Activated CD4-positive, alpha-beta T cell treated with anti-CD3 and anti-CD28 coated beads for 36 hours (primary cell): ENCODE measurements at places on chromosomes 1 and 21. TPM values are rescaled to one million over a fixed set of nuclear protein-coding genes. Genes with fewer than 3 reads are reported as not detected.

DNA sequence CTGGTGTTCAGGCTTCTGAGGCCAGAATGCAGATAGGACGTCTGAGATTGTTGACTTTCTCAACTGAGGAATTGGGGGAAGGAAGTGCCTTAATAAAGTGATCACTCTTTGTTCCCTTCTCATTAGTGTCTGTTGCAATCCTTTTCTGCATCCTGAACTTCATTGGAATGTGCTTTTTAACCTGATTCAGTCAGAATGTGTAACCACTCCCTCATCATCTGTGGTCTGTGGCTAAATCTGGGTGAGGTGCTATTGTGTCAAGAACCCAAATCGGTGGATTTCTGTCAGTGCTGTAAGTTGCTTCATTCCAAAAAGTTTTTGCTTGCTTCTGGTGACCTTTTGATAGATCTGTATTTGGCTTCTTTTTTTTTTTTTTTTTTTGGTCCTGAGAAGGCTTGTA lies 38.2 kb downstream of the ARID1A start:
- H3K36me3 ChIP-seq: peaks cover 58% of the 10 kb centered on the region
- no peak overlapping the region for H3K4me3 ChIP-seq
- H3K27me3 ChIP-seq: no peaks in the 10 kb centered on the region
- DNase-seq: peak; percentile 44
- H3K4me1 ChIP-seq: peaks cover 79% of the 10 kb centered on the region
- H3K27ac ChIP-seq: peak overlapping the region; percentile 76

DNA sequence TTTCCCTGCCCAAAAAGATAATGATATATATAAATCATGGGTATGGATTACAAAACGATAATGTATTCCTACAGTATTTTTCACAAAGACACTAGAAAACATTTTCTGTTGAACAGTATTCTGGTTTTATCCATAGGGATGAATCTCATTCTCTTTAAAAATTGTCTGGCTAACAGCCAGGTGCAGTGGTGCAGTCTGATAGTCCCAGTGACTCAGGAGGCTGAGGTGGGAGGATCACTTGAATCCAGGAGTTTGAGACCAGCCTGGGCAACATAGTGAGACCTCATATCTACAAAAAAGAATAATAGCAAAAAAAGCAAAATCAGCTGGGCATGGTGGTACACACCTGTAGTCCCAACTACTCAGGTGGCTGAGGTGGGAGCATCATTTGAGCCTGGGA lies 23.3 kb downstream of the PIP5K1A start:
- H3K27me3 ChIP-seq: no peaks in the 10 kb centered on the region
- H3K4me1 ChIP-seq: peaks cover 5% of the 10 kb centered on the region
- no peak overlapping the region for H3K27ac ChIP-seq
- H3K4me3 ChIP-seq: no peak overlapping the region
- peaks cover 16% of the 10 kb centered on the region for H3K36me3 ChIP-seq
- no peak for DNase-seq

GRCh38 chr1:201573923-201574322 lies 35.0 kb downstream of the NAV1 start:
- H3K36me3 ChIP-seq: peaks cover 3% of the 10 kb centered on the region
- H3K4me3 ChIP-seq: no peak overlapping the region
- peaks cover 9% of the 10 kb centered on the region for H3K4me1 ChIP-seq

DNA sequence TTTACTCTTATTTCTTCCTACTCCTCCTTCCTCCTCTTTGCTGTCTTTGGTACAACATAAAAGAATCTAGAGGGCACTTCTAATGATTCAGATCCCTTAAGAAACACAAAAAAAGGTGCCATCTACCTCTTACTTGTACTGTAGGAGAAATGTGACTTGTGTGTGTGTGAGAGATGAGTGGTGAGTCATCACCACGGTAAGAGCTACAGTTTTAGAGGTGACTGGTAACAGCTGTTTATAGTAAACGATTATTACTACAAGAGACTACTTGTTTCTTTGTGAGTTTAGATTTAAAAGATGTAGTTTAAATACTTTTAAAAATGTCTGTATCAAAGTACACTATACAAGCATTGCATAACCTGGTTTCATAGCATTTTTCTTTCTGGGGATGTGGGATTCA lies 40.4 kb downstream of the SLC35D1 start:
- no peak overlapping the region for H3K4me3 ChIP-seq
- H3K27ac ChIP-seq: peak overlapping the region; percentile 75
- peak; percentile 14 for DNase-seq
- peaks cover 6% of the 10 kb centered on the region for H3K4me1 ChIP-seq
- no peaks in the 10 kb centered on the region for H3K27me3 ChIP-seq

DNA sequence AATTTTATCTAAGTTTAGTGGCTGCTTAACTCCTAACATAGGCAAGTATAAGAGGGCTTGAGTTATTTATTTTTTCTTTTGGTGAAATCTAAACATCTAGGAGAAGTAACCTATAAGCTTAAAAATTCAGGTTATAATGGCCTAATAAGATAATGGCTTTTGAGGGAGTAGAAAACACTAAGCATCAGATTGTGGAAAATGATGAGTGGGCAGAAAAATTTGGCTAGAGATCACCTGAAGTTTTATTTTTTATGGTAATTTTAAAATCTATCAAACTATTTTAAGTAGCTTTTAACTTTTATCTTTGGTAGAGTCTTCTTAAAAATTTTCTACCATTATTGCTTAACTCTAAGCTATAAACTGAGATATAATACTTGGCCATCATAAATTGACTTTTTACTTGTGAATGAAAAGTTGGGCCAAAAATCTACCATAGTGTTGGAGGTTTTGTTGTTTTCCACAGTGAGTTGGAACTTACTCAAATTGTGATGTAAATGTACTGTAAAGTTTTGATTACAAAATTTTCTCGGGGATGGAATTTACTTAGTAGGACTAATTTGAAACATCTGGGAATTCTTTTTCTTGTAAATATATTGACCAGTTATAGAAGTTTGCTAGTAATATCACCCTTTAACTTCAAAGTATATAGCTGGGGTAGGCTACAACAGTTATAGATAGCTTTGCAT lies 63.9 kb downstream of the USP25 start:
- H3K4me3 ChIP-seq: no peak overlapping the region
- no peak for DNase-seq
- H3K36me3 ChIP-seq: peaks cover 20% of the 10 kb centered on the region
- H3K27ac ChIP-seq: no peak overlapping the region
- peaks cover 47% of the 10 kb centered on the region for H3K4me1 ChIP-seq
- H3K27me3 ChIP-seq: no peaks in the 10 kb centered on the region

GRCh38 chr1:88892357-88892877 lies 1.1 kb upstream of the GTF2B start:
- H3K4me3 ChIP-seq: peak overlapping the region; percentile 88
- peaks cover 13% of the 10 kb centered on the region for H3K36me3 ChIP-seq
- peak; percentile 41 for DNase-seq
- H3K4me1 ChIP-seq: peaks cover 30% of the 10 kb centered on the region

GRCh38 chr1:19073311-19074186 lies 117.1 kb upstream of the IFFO2 start:
- no peaks in the 10 kb centered on the region for H3K27me3 ChIP-seq
- peak overlapping the region; percentile 81 for H3K27ac ChIP-seq
- H3K4me3 ChIP-seq: no peak overlapping the region
- DNase-seq: no peak

DNA sequence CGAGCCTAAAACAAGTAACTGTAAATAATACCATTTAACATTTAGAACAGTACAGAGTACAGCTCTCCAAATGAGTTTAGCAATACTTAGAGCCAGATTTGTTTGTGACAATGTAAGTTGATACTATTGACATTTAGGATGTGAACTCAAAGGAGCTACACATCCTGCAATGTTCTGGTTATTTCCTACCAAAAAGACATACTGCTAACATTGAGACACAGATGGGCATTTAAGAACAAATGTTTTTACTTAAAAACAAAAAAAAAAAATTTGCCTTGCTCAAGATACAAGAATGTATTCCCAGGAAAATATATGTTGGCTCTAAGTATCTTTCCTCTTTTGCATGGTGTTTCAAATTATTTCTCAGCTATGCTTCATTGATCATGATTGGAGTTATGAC lies 1464.8 kb upstream of the PRMT6 start:
- no peaks in the 10 kb centered on the region for H3K27me3 ChIP-seq
- DNase-seq: no peak
- H3K36me3 ChIP-seq: no peaks in the 10 kb centered on the region
- H3K4me3 ChIP-seq: no peak overlapping the region
- H3K4me1 ChIP-seq: no peaks in the 10 kb centered on the region

DNA sequence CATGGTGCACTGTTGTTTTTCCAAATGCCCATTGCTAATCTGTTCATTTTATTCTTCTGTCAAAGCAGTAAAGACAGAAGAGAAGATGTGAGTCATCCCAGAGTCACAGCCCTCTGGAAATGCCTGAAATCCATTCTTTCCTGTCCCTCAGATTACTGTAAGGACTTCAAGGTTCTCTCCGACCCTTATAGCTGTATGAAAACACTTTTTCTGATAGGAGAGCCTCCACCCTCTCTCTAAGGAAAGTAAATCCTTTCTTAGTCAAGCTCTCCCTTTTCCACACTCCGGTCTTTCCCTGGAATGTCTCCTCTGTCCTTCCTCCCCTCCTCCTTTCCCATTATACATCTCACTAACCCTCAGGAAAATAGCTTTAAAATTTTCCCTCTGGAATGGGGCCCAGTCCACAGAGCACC lies 3.5 kb upstream of the PRDX6 start:
- no peak overlapping the region for H3K27ac ChIP-seq
- DNase-seq: no peak
- H3K27me3 ChIP-seq: no peaks in the 10 kb centered on the region
- peaks cover 37% of the 10 kb centered on the region for H3K4me1 ChIP-seq

DNA sequence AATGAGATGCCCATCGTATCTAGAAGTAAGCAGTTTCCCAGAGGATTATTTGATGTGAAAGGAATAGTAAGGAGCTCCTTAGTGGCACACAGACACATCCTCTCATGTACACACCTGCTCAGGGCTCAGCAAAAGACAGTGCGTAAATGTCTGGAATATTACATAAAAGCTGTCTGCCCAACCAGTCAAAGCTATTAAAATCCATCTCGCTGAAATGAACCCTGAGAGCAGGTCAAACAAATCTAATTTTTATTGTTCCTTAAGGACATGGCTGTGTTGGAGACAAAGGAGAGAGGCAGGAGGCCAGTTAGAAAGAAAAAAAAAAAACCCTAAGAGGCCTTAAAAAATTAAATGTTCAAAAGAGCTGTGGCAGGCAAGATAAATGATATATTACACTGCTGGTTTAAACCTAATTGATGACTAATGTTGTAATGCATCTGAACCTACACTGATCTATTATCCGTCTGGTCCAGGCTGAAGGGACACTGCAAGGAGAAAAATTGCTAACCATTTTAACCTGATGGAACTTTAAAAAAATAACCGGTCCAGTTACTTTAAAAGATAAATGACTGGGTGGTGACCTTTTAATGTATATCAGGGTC lies 58.5 kb upstream of the FGGY start:
- H3K27ac ChIP-seq: no peak overlapping the region
- no peaks in the 10 kb centered on the region for H3K4me1 ChIP-seq
- DNase-seq: no peak
- H3K27me3 ChIP-seq: no peaks in the 10 kb centered on the region
- no peaks in the 10 kb centered on the region for H3K36me3 ChIP-seq
- no peak overlapping the region for H3K4me3 ChIP-seq

DNA sequence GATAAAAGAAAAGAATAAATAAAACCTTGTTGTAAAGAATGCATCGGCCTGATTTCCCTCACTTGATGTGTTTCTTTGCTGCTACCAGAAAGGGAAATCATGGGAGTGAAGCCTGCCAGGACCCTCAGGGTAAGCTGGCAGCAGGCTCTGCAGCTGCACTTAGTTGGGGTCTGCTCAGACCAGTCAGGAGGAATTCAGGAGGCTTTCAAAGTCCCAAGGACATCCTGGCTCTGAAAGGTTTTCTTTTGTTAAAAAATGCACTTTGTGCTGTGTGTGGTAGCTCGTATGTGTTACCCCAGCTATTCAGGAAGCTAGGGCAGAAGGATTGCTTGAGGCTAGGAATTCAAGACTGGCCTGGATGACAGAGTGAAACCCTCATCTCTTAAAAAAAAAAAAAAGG lies 254.8 kb downstream of the ZNF648 start:
- H3K4me3 ChIP-seq: no peak overlapping the region
- no peak overlapping the region for H3K27ac ChIP-seq
- H3K36me3 ChIP-seq: no peaks in the 10 kb centered on the region
- H3K4me1 ChIP-seq: no peaks in the 10 kb centered on the region

DNA sequence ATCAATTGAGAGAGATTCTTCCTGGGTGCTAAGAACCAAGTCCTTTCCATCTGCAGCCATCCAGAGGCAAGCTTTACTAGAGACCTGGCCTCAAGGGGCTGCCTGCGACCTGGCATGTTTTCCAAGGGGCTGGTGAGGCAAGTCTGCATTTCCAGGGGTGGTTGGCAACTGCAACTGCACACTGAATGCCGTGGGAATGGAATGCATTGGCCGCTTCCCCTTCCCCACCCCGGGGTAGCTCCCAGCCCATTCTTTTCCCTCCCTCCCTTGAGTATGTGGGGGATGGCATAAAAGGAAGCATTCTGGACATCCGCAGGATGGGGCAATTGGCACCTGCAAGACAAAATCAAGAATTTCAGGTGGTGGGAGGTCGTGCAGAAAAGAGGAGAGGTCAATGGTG lies 155.1 kb downstream of the IGSF21 start:
- H3K27me3 ChIP-seq: peaks cover 15% of the 10 kb centered on the region
- no peaks in the 10 kb centered on the region for H3K4me1 ChIP-seq
- H3K27ac ChIP-seq: no peak overlapping the region

DNA sequence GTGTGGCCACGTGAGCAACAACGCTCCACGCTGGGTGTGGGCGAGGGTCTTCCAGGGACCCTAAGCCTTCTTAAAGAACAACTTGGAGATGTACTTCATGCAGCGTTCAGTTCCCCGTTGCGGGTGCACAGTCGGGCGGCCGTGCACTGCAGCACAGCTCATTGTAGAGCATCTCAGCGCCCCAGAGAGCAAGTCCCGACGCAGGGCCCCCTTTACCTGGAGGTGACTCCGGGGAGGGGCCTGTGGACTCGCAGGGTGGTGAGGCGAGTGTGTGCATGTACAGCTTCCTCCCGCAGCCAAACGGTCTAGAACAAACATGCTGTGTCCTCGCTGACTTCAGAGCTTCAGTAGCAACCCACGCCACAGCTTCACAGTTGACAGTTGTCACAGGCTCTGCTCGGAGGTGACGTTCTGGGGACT lies 19.5 kb downstream of the RRP1 start:
- peaks cover 3% of the 10 kb centered on the region for H3K4me1 ChIP-seq
- no peak for DNase-seq
- no peaks in the 10 kb centered on the region for H3K27me3 ChIP-seq
- H3K4me3 ChIP-seq: no peak overlapping the region

CFHR2 gene
- not detected for total RNA-seq

EPHB2 gene
- not detected for total RNA-seq

KCNT2 gene
- 0.09 TPM for total RNA-seq

AGPAT3 gene
- total RNA-seq: 90.7 TPM

PTGFR gene
- not detected for total RNA-seq

TNFAIP8L2 gene
- 19.2 TPM for total RNA-seq

NUF2 gene
- total RNA-seq: 58.4 TPM

AVPR1B gene
- total RNA-seq: not detected

MYBPH gene
- total RNA-seq: not detected

MANEAL gene
- 1.0 TPM for total RNA-seq
